ENCODE measurements at places on chromosomes 16 and 17. TPM values are rescaled to one million over a fixed set of nuclear protein-coding genes. Genes with fewer than 3 reads are reported as not detected.
A peak's percentile ranks its signal among the peaks of the same experiment; 100 is the strongest.

DNA sequence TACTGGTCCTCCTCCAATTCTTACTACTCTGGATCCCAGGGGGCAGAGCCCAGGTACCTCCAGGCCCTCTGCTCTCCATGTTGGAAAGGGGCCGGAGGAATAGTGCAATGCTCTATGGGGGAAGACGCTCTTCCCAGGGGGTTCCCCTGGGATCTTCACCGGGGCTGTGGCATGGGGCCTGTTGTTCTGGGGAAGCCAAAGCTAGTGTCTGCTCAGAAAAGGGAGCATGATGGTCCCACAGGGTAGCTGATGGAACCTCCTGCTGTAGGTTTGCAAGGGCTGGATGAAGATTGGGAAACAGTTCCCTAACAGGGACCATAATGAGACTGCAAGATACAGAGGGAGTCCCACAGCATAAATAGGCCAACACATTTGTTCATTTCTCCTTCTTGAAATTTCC lies 114.7 kb downstream of the IRX5 start:
- H3K27me3 ChIP-seq, result no peaks in the 10 kb centered on the region
- no peak for DNase-seq
- no peak overlapping the region for H3K4me3 ChIP-seq
- no peaks in the 10 kb centered on the region for H3K36me3 ChIP-seq
- peaks cover 12% of the 10 kb centered on the region for H3K4me1 ChIP-seq

- H3K36me3 ChIP-seq, result no peaks in the 10 kb centered on the region
- DNase-seq, result no peak
- H3K27ac ChIP-seq, result no peak overlapping the region
- peaks cover 26% of the 10 kb centered on the region for H3K4me1 ChIP-seq
Observed at GRCh38 chr16:68762996-68763756, 26.1 kb downstream of the CDH1 start.

- no peak overlapping the region for H3K27ac ChIP-seq
- H3K4me3 ChIP-seq, result peak overlapping the region; percentile 23
- peaks cover 8% of the 10 kb centered on the region for H3K27me3 ChIP-seq
- H3K36me3 ChIP-seq, result no peaks in the 10 kb centered on the region
- DNase-seq, result no peak
Observed at GRCh38 chr16:2713523-2713922, 6.5 kb downstream of the PRSS27 start.

- DNase-seq, result no peak
- no peaks in the 10 kb centered on the region for H3K36me3 ChIP-seq
- peaks cover 15% of the 10 kb centered on the region for H3K4me1 ChIP-seq
- no peaks in the 10 kb centered on the region for H3K27me3 ChIP-seq
- H3K27ac ChIP-seq, result no peak overlapping the region
Observed at GRCh38 chr17:55304171-55304859, 39.6 kb downstream of the HLF start.

DNA sequence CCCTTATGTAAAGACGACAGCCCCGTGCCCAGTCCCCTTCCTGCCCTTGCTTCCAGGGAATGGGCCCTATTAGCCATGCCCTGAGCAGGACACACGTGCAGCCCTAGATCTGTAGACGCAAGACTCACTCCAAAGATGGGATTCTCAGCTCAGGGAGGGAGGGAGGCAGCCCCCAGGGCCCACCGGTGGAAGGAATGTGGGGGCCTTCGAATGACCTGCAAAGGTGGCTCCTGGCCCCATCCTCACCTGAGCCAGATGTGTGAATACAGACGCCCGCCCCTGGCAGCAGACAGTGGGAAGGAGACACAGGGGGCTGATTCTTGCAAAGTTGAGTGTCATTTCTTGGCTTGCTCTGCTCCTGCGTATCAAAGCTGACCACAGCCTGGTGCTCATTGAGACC lies 47.8 kb downstream of the LITAF start:
- no peaks in the 10 kb centered on the region for H3K27me3 ChIP-seq
- peaks cover 23% of the 10 kb centered on the region for H3K4me1 ChIP-seq
- no peak overlapping the region for H3K4me3 ChIP-seq
- DNase-seq, result no peak

DNA sequence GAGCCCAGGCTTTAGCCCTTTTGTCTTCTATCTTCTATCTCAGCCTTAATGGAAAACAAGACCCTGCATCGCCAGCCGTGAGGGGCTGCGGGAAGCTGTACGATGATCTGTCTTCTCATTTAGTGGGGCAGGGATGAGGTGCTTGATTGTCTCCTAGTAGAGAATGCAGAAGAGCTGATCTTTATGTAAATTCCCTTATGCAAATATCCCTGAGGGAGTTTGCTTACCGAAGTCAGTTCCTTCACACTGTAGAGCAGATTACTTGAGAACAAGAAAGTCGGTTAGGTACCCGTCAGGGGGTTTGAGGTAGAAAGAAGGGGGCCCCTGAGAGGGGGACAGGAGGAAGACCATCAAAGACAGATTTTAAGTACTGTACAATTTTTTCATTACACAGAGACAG lies 66.2 kb downstream of the IRF8 start:
- H3K27ac ChIP-seq, result no peak overlapping the region
- H3K36me3 ChIP-seq, result no peaks in the 10 kb centered on the region
- H3K4me3 ChIP-seq, result no peak overlapping the region
- peaks cover 10% of the 10 kb centered on the region for H3K4me1 ChIP-seq
- peaks cover 50% of the 10 kb centered on the region for H3K27me3 ChIP-seq
- no peak for DNase-seq

DNA sequence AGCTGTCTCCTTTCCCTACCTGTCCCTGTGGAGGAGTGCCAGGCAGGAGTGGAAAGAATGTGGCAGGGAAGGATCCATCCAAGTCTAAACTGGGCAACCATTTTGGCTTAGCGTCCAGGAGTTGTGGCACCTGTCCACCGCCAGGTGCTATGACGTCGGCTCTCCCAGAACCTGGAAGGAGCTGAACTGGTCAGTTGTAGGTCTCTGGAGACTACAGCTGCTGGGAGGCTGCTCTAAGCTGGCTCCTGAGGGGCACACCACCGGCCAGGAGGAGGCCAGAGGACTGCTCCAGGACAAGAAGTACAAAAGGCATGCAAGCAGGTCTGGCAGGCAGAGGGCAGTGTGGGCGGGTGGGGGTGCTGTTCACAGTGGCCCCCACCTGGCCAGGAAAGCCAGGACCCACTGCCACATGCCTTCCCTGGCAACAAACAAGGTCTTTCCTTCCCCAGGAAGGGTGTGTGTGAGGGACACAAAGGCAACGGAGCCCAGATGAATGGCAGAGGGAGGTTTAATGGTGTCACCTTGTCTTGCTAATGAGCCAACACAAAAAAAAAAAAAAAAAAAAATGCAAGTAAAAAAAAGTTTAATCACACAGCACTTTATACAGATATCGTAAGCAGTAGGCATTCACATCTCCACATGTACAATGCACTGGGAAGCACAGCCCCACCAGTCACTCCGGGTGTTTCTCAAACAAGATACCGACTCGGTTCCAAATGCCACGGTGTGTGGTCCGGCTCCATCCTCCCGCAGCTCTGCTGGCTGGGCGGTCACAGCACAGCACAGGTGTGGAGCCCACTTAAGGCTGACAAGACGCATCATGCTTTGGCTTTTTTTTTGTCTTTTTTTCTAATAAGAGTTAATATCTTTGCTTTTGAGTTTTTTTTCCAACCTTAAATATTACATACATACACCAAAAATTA lies 4.8 kb downstream of the SPHK1 start:
- peaks cover 6% of the 10 kb centered on the region for H3K36me3 ChIP-seq
- peak overlapping the region; percentile 35 for H3K4me3 ChIP-seq
- no peak for DNase-seq
- H3K4me1 ChIP-seq, result peaks cover 23% of the 10 kb centered on the region

- peaks cover 31% of the 10 kb centered on the region for H3K27me3 ChIP-seq
- H3K27ac ChIP-seq, result no peak overlapping the region
- DNase-seq, result no peak
- peaks cover 6% of the 10 kb centered on the region for H3K36me3 ChIP-seq
- peak overlapping the region; percentile 69 for H3K4me3 ChIP-seq
Observed at GRCh38 chr17:75036643-75037268, 10.0 kb downstream of the ATP5PD start.

DNA sequence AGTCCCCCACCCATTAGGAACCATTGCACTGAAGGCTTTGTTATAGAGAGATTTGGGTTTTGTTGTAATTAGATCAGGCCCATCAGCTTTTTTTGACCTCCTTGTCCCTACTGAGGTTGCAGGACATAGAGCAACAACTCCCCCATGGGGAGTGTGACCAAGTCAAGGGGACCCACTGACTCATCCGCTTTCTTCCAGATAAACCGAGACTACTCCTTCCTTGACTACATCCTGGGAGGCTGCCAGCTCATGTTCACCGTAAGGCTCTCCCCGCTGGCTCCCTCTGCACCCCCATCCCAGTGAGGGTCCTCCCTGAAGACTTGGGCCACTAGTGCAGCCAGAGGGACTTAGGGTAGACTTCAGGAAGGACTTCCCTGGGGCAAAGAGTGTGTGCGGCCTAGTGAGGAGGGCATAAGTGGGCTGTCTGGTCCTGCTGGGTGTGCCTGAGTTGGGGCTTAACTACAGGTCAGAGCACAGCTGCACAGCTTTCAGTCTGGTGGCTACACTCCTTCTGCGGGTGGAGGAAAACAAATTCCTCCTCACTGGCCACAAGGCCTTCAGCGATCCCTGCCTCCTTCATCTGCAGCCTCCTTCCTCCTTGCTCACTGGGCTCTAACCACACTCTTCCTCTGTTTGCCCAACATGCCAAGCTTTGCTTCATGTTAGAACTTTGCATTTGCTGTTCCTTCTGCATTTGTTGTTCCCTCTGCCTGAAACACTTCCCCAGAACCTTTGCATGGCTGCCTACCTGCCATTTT lies 31.0 kb downstream of the CPNE2 start:
- H3K27ac ChIP-seq, result peak overlapping the region; percentile 80
- H3K4me1 ChIP-seq, result peaks cover 26% of the 10 kb centered on the region
- DNase-seq, result no peak
- H3K27me3 ChIP-seq, result no peaks in the 10 kb centered on the region
- peaks cover 4% of the 10 kb centered on the region for H3K36me3 ChIP-seq

DNA sequence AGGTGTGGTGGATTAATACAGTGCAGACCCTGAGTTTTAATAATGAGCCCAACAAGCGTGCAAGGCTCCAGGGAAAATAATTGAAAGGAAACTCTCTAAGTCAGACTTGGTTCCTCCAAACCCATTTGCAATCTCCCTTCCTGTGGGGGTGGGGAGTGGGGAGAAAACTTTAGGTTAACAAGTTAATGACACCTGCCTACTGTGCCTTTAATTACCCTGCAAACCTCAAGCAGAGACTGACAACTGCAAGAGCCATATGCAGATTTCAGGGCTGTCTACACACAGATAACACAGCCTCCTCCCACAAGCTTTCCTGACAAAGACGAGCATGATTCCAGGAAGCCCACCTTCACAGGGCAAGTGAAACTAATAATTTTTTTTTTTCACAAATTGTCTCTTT lies 359.3 kb downstream of the HS3ST4 start:
- peaks cover 31% of the 10 kb centered on the region for H3K4me1 ChIP-seq
- H3K27me3 ChIP-seq, result no peaks in the 10 kb centered on the region
- no peak overlapping the region for H3K4me3 ChIP-seq
- DNase-seq, result no peak
- no peak overlapping the region for H3K27ac ChIP-seq

DNA sequence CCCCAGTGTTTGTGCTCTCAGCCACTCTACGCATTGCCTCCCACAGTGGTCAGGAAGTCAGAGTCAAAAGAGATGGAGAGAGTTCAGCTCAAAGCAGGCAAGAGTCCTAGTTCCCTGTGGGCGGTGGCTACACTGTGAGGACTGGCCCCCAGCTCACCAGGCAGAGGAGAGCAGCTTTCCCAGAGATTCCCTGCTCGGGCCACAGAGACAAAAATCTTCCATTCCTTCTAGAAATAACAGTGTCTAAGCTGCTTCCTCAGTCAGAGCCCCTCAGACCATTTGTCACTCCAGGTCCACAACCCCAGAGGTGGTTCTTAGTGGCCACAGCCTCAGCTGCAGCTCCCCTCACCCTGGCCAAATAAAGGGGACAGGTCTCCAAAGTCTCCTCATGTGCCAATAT lies 263.0 kb upstream of the RPL38 start:
- peaks cover 16% of the 10 kb centered on the region for H3K27me3 ChIP-seq
- H3K4me3 ChIP-seq, result no peak overlapping the region
- no peak for DNase-seq
- H3K27ac ChIP-seq, result peak overlapping the region; percentile 68
- no peaks in the 10 kb centered on the region for H3K4me1 ChIP-seq

DNA sequence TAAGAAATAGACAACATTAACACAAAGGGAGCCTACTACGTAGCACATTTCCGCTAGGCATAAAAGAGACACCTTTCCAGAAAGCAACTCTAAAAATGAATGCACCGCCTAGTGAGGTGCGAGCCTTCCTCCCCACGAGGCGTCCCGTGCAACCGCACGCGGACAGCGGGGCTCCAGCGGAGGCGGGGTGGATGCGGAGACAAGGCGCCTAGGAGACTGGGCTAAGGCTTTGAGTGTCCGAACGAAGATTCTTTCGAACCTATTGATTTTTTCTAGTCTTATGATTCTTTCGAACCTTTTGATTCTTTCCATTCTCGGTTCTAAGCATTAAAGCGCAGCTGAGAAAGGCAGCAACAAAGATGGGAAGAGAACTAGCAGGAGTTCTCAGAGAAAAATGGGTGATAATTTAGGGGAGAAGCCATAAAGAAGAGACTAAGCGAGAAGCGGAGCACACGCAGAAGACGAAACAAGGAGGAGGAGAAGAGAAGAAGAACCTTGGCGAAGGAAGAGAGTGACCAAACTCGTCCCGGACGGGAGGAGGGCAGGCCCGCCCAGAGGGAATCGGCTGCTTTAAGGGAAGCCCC lies 394 bp upstream of the CPD start:
- H3K36me3 ChIP-seq, result no peaks in the 10 kb centered on the region
- H3K4me3 ChIP-seq, result peak overlapping the region; percentile 90
- H3K27ac ChIP-seq, result peak overlapping the region; percentile 39
- peaks cover 19% of the 10 kb centered on the region for H3K27me3 ChIP-seq
- peaks cover 50% of the 10 kb centered on the region for H3K4me1 ChIP-seq

- peaks cover 56% of the 10 kb centered on the region for H3K4me1 ChIP-seq
- peaks cover 9% of the 10 kb centered on the region for H3K36me3 ChIP-seq
- peak overlapping the region; percentile 16 for H3K4me3 ChIP-seq
- DNase-seq, result no peak
Observed at GRCh38 chr16:49827805-49828438, 28.0 kb downstream of the ZNF423 start.

DNA sequence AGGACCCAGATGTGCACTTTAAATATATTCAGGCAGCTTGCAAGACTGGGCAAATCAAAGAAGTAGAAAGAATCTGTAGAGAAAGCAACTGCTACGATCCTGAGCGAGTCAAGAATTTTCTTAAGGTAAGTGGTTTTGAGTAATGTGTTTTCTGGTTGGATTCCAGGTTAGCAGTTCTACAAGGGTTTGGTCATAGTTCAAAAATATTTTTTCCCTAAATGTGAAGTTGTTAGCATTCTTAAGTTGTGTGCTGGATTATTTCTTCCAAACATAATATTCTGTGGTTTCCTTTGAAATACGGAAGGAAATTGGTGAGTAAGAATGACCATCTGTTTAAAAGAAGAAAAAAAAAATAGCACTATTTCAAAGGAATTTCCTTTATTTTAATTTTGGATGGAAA lies 38.4 kb downstream of the PTRH2 start:
- no peaks in the 10 kb centered on the region for H3K36me3 ChIP-seq
- no peak overlapping the region for H3K4me3 ChIP-seq
- H3K27me3 ChIP-seq, result no peaks in the 10 kb centered on the region
- H3K27ac ChIP-seq, result no peak overlapping the region
- no peak for DNase-seq
- H3K4me1 ChIP-seq, result no peaks in the 10 kb centered on the region

GRCh38 chr16:29844575-29845331 lies 18.3 kb downstream of the CDIPT start:
- H3K4me1 ChIP-seq, result no peaks in the 10 kb centered on the region
- H3K36me3 ChIP-seq, result no peaks in the 10 kb centered on the region
- H3K4me3 ChIP-seq, result no peak overlapping the region
- H3K27ac ChIP-seq, result no peak overlapping the region
- H3K27me3 ChIP-seq, result no peaks in the 10 kb centered on the region

The NHLRC4 gene
- 0.86 TPM for total RNA-seq

The HOXB9 gene
- total RNA-seq, result 89.8 TPM

The BEAN1 gene
- total RNA-seq, result 1.5 TPM

The CLEC18A gene
- total RNA-seq, result 3.1 TPM

The TPPP3 gene
- total RNA-seq, result 4.7 TPM

The TMEM235 gene
- not detected for total RNA-seq

The C17orf113 gene
- 2.0 TPM for total RNA-seq

The CCL22 gene
- total RNA-seq, result not detected

Data from neural crest cell (in vitro differentiated cells).